GM10248 (cell line): ENCODE measurements at places on chromosomes 5 and 9.
A peak's percentile ranks its signal among the peaks of the same experiment; 100 is the strongest.

DNA sequence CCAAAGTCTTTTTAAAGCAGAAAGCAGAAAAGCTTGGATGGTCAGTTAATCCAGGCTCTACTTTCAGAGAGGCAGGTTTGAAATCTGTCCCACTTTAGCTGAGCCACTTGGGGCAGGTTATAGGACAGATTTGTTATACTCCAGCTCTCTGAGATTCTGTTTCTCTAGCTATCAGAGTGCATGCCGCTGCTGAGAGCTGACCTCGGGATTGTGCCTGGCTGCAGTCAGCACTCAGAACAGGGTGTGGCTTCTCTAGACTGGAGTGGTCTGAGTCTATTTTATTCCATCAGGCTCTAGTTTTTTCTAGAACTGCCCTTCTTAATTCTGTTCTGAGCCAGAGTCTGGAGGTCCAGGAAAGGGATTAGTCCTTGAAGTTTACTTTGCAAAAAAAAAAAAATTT is 67.7 kb downstream of the NDFIP1 start:
- no peak for DNase-seq

DNA sequence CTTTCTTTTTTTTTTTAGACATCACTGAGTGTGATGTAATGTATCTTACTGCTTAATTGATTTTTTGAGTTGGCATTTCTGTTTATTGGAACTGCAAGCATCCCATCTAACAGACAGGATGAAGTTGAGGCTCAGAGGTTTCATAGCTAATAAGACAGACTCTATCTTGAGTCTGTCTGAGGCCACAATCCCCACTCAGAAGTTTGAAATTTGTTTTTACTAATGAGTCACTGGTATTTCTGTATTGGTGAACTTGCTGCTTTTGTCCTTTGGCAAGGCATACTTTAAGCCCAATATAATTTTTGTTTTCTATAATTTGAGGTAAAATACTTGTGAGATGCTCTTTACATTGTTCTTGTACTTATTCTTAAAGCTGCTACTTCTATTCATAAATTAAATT is 491.2 kb downstream of the PSAT1 start:
- no peak for DNase-seq

GRCh38 chr5:95441636-95442035 is 50.5 kb downstream of the FAM81B start:
- DNase-seq = no peak

DNA sequence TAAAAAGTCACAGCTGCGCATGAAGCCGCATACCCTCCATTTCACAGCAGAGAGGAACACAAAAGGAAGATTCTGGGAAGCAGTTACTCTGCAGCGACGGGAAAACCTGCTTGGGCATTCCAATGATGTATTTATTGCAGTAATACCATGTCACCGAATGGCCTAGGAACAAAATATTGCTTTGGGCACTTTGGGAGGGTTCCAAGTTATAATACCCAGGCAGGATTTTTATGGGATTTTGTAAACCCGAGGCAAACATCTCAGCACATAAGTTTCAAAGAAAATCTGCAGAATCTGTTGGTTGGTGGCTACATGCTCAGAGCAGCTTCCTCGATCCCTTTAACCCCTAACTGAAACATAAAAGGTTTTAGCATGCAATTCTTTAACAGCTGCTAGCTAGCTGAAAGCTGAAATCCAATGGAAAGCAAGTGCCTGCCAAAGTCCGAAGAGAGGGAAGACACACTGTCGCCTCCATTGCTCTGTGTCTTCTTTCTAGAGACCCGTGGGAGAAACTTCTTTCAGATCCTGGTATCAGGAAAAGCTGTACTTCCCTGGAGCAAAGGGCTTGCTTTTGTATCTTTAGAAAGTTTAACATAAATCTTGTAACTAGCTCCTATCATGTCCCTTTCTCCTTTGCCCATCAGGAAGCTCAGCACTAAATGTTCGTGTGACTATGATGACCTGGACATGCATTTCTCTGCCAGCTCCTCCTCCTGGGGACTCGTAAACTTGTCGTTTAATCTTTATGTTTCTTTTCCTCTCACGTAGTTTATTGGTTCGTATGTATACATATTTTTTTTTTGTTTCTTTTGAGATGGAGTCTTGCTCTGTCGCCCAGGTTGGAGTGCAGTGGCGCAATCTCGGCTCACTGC is 195.0 kb downstream of the MAPKAP1 start:
- DNase-seq = no peak

DNA sequence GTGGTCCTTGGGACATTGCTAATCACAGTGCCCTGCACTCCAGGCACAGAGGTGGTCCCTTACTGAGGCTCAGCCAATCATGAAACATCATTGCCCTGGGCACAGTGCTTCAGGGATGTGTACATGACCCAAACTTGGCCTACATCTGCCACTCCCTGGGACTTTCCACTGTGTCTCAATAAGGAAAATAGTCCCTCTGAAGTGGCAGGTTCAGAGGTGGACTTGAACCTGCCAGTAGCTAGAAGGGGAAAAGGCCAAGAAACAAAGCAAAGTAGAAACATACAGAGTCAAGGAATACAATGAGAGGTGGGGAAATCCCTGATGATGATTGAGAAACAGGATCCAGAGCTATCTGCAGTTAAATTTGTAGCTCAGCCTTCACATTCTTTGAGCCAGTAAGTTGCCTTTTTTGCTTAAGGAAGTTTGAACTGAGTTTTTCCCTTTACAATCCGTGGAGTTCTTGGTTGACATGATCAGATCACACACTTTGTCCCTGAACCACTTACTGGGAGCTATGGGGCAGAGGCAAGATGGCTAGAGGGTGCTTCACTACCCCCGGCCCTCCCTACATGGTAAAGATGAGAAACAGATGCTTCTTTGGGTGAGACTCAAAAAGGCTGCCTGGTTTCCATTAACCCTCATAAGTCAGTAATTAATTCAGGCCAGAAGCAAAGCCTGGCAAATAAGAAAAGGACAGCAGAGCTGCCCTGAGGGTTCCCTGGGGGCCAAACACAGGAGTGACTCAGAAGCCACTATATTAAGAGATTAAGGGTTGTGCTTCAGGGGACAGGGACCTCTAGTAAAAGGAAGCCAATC is 57.6 kb downstream of the SH3TC2 start:
- no peak for DNase-seq

GRCh38 chr9:111198936-111199335 is 131.1 kb downstream of the OR2K2 start:
- DNase-seq = no peak

DNA sequence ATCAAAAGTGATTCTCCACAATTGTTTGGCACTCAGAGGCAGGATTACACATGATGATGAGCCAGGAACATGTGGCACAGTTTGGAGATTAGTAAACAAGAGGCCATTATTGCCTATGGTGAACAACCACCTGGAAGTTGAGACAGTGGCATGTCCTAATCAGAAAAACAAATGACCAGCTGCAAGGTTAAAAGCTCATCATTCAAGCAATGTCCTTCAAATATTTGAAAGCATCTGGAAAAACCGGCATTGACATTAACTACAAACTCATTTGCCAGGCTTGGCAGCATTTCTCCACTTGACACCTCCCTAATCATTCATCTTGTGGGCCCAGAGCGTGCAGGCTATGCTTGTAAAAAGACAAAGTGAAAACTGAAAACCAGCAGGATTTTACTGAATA is 80.6 kb upstream of the MEGF10 start:
- DNase-seq = no peak

GRCh38 chr5:177311392-177311722 is 341 bp downstream of the MXD3 start:
- DNase-seq = no peak

DNA sequence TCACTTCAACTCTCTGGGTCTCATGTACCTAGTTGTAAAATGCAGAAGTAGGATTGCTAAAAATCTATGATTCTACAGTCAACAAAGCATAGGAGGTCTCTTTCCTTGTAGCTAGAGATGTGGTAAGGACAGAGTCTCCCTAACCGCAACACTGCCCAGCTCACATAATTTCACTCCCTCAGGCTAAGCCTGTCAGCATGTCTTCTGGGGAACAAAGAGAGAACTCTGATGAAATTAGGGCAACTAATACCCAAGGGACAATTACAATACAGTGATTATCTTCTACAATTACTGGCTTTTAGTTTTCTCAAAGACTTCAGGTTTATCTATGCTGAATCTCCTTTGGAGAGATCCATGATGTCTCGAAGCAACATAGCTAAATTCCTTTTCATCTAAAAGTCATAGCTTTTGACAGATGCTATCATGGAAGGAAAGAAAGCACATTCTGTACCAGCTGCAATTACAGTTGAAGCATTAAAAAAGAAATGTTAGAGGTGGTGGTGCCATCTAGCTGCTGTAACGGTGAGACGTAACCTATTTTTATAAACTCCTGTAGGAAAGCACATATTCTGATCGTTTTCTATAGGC is 141.1 kb upstream of the TARS1 start:
- peak; percentile 3 for DNase-seq
